Muscle of leg (tissue), 16 donors: ENCODE measurements at places on chromosomes 4 and X. TPM values are rescaled to one million over a fixed set of nuclear protein-coding genes. Genes with fewer than 3 reads are reported as not detected.

DNA sequence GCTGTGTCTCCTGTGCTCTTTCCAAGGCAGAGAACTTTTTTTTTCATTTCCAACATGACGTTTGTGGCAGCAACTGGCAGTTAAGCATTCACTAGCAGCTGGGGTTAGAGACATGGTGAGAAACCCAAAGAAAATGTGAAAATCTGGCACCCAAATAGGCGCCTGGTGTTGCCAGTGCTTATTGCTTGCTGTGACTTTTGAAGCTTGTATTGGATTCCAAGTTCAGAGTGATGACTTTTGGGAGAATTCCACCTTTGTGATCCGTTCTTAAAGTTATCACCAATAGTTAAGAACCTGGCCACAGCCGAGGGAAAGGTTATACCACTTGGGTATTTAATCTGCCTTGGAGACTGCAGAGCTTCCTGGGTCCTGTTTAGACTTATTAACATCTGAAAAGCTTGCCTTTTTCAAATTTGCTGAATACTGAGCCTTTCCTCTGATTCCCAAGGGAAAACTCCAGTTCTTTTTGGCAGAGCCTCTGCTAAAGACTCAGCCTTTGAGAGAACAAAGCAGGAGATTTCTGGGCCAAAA is 101.0 kb downstream of the OPHN1 start:
- H3K27me3 ChIP-seq: no peaks in the 10 kb centered on the region
- DNase-seq: peak; percentile 74
- H3K4me3 ChIP-seq: no peak overlapping the region
- H3K36me3 ChIP-seq: no peaks in the 10 kb centered on the region
- peaks cover 6% of the 10 kb centered on the region for H3K4me1 ChIP-seq

GRCh38 chr4:19074036-19074435 is 1052.5 kb upstream of the LCORL start:
- H3K36me3 ChIP-seq: no peaks in the 10 kb centered on the region
- no peaks in the 10 kb centered on the region for H3K4me1 ChIP-seq
- no peaks in the 10 kb centered on the region for H3K27me3 ChIP-seq
- no peak overlapping the region for H3K4me3 ChIP-seq
- no peak overlapping the region for H3K27ac ChIP-seq

GRCh38 chr4:150215601-150216000 is 137.4 kb downstream of the DCLK2 start:
- no peak for DNase-seq
- no peak overlapping the region for H3K27ac ChIP-seq
- no peaks in the 10 kb centered on the region for H3K27me3 ChIP-seq
- H3K4me3 ChIP-seq: no peak overlapping the region
- peaks cover 6% of the 10 kb centered on the region for H3K4me1 ChIP-seq

DNA sequence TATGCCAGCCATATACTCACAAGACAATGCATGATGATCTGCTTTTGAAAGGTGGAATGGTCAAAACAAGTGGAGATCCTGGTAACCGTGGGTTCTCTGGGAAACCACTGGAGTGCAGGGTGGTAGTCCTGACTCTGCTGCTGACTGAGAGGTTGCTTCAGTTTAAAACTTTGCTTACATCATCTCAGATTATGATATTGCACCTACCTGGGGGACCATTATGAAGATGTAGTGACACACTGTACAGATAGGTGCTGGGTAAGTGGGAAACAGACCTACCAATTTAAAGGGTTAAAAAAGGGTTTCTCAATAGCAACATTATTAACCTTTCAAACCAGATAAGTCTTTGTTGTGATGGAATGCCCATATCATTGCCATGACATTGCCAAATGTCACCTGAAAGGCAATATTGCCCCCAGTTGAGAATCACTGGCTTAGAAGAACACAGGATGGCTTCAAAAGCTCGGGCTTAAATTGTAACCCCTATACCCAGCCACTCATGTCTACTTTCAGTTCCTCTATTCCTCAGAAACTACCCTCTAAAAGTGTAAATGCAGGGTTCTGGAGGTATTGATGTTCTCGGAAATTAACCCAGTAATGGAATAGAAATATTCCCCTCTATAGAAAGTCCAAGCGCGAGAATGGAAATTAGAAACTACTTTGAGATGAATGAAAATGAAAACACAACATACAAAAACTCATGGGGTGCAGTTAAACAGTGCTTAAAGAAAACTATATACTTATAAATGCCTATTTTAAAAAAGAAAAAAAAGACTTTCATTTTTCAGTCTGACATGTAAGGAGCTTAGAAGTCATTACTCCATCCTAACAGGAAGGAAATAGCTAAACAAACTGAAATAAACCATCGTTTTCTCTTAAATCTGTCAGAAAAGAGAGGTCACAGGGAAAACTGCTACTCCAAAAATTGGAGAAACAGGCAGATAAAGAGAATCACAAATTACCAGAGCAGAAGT is 65.8 kb downstream of the ARHGEF6 start:
- H3K4me3 ChIP-seq: no peak overlapping the region
- H3K36me3 ChIP-seq: no peaks in the 10 kb centered on the region
- DNase-seq: no peak
- no peaks in the 10 kb centered on the region for H3K4me1 ChIP-seq

The GASK1B gene
- total RNA-seq: 39.7 TPM

GRCh38 chrX:110287605-110288004 is 30.3 kb downstream of the AMMECR1 start:
- peaks cover 7% of the 10 kb centered on the region for H3K27me3 ChIP-seq
- no peak for DNase-seq
- no peak overlapping the region for H3K27ac ChIP-seq
- H3K4me1 ChIP-seq: no peaks in the 10 kb centered on the region

GRCh38 chrX:114361076-114361725 is 222.7 kb upstream of the HTR2C start:
- no peaks in the 10 kb centered on the region for H3K4me1 ChIP-seq
- H3K27me3 ChIP-seq: no peaks in the 10 kb centered on the region

DNA sequence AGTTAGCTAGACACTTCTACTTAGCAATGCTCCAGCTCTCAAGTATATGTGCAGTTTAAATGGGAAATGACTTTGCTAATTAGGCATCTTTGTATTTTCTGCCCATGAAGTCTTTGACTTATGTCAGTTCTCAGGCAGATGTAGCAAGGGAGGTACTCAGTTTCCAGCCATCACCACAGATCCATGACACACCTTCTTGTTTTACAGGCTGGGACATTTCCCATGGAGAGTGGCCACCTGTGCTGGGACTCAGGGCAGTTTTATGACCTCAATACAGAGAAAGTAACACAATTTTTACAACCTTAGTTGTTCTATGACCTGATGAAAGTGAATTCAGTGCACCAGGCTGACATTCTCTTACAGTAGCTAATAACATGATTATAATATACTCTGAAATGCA is 280.7 kb upstream of the GK2 start:
- no peak overlapping the region for H3K27ac ChIP-seq
- no peaks in the 10 kb centered on the region for H3K36me3 ChIP-seq
- DNase-seq: no peak
- H3K27me3 ChIP-seq: no peaks in the 10 kb centered on the region
- H3K4me1 ChIP-seq: no peaks in the 10 kb centered on the region

The PTPN13 gene
- total RNA-seq: 10.5 TPM

The TMEM175 gene
- total RNA-seq: 9.8 TPM

DNA sequence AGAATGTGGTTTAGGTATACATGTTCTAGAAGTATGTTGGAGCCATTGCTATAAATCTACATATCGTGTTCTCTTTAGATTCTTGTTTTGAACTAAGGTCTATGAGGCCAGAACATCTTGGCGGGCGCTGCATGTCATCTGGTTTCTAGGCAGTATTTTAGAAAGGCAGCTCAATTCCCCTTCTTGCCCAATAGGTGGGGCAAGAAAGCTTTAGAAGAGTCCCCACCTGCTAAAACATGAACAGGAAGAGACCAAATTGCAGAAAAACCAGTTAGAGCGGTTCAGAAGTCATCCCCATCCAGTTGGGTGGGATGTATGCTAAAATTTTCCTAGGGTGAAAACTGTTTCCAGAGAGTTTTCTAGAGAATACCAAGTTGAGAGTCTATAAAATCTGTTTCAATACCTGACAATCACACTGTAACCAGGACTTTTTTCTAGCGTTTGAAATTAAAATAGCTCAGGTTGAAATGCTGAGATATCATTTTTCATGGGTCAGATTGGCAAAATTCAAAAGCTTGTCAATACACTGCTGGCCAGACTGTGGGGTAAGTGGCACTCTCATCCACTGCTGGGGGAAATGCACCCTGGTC is 17.5 kb upstream of the SH3KBP1 start:
- peaks cover 9% of the 10 kb centered on the region for H3K27me3 ChIP-seq
- DNase-seq: peak; percentile 79
- no peaks in the 10 kb centered on the region for H3K36me3 ChIP-seq
- no peak overlapping the region for H3K4me3 ChIP-seq

GRCh38 chrX:38318606-38319005 is 8.7 kb downstream of the RPGR start:
- DNase-seq: no peak
- H3K4me3 ChIP-seq: no peak overlapping the region
- no peaks in the 10 kb centered on the region for H3K27me3 ChIP-seq
- no peak overlapping the region for H3K27ac ChIP-seq
- no peaks in the 10 kb centered on the region for H3K36me3 ChIP-seq

DNA sequence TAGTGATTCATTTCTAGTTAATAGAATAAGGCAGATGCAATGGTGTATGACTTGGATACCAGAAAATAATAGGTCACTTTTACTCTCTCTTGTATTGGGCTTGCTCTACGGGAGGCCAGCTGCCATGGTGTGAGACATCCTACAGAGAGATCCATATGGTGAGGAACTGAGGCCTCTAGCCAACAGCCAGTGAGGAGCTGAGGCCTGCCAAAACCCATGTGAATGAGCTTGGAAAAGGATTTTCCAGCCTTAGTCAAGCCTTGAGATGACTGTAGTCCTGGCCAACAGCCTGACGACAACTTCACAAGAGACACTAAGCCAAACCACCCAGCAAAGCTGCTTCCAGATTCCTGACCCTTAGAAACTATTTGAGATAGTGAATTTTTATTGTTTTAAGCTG is 1300.2 kb downstream of the RAPGEF2 start:
- DNase-seq: peak; percentile 23
- no peak overlapping the region for H3K27ac ChIP-seq
- no peaks in the 10 kb centered on the region for H3K4me1 ChIP-seq
- H3K4me3 ChIP-seq: no peak overlapping the region
- no peaks in the 10 kb centered on the region for H3K36me3 ChIP-seq
- H3K27me3 ChIP-seq: no peaks in the 10 kb centered on the region

- peaks cover 2% of the 10 kb centered on the region for H3K27me3 ChIP-seq
- no peak overlapping the region for H3K27ac ChIP-seq
- DNase-seq: no peak
- H3K4me1 ChIP-seq: no peaks in the 10 kb centered on the region
- H3K36me3 ChIP-seq: no peaks in the 10 kb centered on the region
Observed at GRCh38 chrX:108292053-108292452, 146.2 kb downstream of the COL4A6 start.

The HERC6 gene
- 1.3 TPM for total RNA-seq

- H3K4me1 ChIP-seq: no peaks in the 10 kb centered on the region
- H3K36me3 ChIP-seq: no peaks in the 10 kb centered on the region
Observed at GRCh38 chrX:19388741-19389140, 45.0 kb downstream of the PDHA1 start.

- DNase-seq: peak; percentile 26
- H3K27ac ChIP-seq: no peak overlapping the region
- peaks cover 13% of the 10 kb centered on the region for H3K4me1 ChIP-seq
- H3K4me3 ChIP-seq: no peak overlapping the region
- H3K27me3 ChIP-seq: peaks cover 57% of the 10 kb centered on the region
Observed at GRCh38 chrX:118825227-118825626, 1.6 kb downstream of the ZCCHC12 start.

DNA sequence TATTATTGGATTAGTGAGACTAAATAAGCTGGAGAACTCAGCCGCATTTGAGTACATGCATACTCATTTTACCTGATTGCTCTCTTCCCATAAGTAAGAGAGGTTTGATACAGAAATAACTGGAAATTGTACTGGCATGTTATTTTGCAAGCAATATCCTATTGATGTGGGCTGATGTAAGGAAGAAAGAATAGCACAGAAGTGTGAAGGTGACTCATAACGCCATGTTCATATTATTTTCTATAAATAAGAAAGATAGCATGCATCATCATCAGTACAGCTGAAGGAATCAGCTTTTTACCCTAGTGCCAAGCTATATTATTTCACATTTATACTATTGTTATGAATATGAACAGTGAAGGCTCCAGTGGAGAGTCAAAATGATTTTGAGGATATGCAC is 138.3 kb upstream of the FAM47A start:
- H3K4me3 ChIP-seq: no peak overlapping the region
- no peaks in the 10 kb centered on the region for H3K27me3 ChIP-seq
- H3K4me1 ChIP-seq: no peaks in the 10 kb centered on the region
- DNase-seq: no peak

The TMSB15C gene
- 5.3 TPM for total RNA-seq

The ADH4 gene
- total RNA-seq: not detected

The SLITRK4 gene
- 4.7 TPM for total RNA-seq

DNA sequence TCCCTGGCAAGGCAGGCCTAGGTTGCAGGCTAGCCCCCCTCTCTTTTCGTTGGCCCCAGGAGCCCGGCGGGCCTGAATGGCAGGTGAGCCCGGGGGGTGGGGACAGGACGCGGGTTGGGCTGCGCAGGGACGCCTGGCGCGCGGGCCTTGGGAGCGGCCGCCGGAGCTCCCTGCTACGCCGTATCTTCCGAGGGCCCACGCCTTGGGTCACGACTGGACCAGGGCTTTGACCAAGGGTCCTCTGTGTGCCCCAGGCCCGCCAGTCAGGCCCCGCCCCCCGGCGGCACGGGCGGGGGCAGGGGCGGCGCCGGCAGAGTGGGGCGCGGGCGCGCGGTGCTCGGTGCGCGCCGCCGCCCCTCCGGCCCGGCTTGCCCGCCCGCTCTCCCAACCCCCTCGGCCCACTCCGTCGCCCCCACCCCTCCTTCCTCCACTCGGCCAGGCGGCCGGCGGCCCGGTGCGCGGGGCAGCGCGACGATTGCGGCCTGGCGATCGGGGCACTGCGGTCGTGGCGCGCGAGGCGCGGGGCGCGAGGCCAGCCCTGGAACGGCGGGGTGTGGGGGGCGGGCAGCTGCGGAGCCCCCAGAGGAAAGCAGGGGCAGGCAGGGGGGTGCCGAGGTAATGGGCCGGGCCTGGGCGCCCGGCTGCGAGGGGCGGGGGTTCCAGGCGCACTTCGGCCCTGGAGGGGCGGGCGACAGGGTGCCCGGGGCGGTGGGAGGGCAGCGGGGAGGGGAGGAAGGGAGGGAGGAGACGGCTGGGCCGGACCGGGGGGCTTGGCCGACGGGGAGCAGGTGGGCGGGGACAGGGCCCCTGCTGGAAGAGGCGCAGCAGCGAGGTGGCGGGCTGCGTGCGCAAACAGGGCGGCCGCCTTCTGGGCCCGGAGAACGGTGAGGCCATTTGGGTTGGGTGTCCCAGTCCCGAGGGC is at the start of gene PRRG3:
Gene PRRG3 (plus strand): TSS at position 798 of the 922 bp plus-strand sequence. CDS start 3,357 bp downstream, outside the sequence.
- H3K27ac ChIP-seq: peak within 1 kb of the TSS; percentile 82
- peaks cover 20% of the 10 kb centered on the region for H3K4me1 ChIP-seq
- peaks cover 19% of the 10 kb centered on the region for H3K27me3 ChIP-seq
- peak within 1 kb of the TSS; percentile 43 for H3K4me3 ChIP-seq
- H3K36me3 ChIP-seq: peaks cover 7% of the 10 kb centered on the region

The CXorf49 gene
- not detected for total RNA-seq

GRCh38 chr4:82797040-82797404 is 1.6 kb downstream of the SCD5 start:
- no peak for DNase-seq
- H3K4me3 ChIP-seq: peak overlapping the region; percentile 69

The TRIM61 gene
- 2.1 TPM for total RNA-seq

- H3K4me3 ChIP-seq: no peak overlapping the region
- peak; percentile 73 for DNase-seq
- H3K27me3 ChIP-seq: no peaks in the 10 kb centered on the region
- peaks cover 29% of the 10 kb centered on the region for H3K4me1 ChIP-seq
- H3K36me3 ChIP-seq: no peaks in the 10 kb centered on the region
- H3K27ac ChIP-seq: peak overlapping the region; percentile 86
Observed at GRCh38 chr4:108360754-108361445, 192.2 kb upstream of the LEF1 start.

The HMX1 gene
- total RNA-seq: 0.09 TPM

The CYSLTR1 gene
- 11.1 TPM for total RNA-seq
